ENCODE measurements at places on chromosomes 2 and 18.

DNA sequence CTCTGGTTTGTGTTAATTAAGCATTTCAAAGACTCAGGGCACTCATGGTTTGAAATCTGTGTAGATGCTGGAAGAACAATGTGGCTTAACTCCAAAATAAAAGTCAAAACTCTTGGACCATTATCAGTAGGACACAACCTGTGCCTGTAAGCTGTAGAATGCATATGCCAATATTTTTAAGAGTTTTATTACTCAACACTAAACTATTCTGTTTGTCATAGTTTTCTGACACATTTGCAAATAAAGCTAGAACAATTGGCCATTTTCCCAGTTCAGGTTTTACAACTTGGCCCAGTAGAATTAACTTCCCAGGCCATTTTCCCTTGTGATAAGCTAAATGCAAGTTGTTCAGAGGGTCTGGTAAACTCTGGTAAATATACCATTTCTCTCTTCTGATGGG lies 713.1 kb downstream of the CBLN2 start:
- no peak for DNase-seq

GRCh38 chr2:1282552-1282951 lies 130.7 kb upstream of the TPO start:
- no peak for DNase-seq

DNA sequence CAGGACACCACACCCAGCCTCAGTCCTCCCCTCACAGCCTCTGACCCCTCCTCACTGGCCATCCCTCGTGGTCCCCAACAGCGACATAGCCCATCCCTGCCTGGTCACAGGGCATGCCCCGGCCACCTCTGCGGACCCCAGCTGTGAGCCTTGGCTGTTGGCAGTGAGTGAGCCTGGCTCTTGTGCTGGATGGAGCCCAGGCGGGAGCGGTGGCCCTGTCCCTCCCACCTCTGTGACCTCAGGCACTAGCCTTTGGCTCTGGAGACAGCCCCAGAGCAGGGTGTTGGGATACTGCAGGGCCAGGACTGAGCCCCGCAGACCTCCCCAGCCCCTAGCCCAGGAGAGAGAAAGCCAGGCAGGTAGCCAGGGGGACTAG lies 7.9 kb downstream of the DES start:
- DNase-seq, result no peak

GRCh38 chr18:30086351-30086750 lies 956.2 kb downstream of the DSC3 start:
- no peak for DNase-seq

- DNase-seq, result no peak
Observed at GRCh38 chr2:234677758-234678538, 181.1 kb upstream of the ARL4C start.

- DNase-seq, result no peak
Observed at GRCh38 chr18:9400197-9400596, 65.6 kb downstream of the TWSG1 start.

Data from activated naive CD8-positive, alpha-beta T cell treated with anti-CD3 and anti-CD28 coated beads, Interleukin-2, amount 10 ng/mL, durations not matched to agents 7 days and 5 days (primary cell).